ENCODE measurements at places on chromosomes 3 and 15.

- DNase-seq: peak; percentile 40
These were observed 101.8 kb downstream of the BDH1 start for GRCh38 chr3:197454014-197454413.

GRCh38 chr15:72117486-72118016 lies 399 bp downstream of the MYO9A start:
- no peak for DNase-seq

DNA sequence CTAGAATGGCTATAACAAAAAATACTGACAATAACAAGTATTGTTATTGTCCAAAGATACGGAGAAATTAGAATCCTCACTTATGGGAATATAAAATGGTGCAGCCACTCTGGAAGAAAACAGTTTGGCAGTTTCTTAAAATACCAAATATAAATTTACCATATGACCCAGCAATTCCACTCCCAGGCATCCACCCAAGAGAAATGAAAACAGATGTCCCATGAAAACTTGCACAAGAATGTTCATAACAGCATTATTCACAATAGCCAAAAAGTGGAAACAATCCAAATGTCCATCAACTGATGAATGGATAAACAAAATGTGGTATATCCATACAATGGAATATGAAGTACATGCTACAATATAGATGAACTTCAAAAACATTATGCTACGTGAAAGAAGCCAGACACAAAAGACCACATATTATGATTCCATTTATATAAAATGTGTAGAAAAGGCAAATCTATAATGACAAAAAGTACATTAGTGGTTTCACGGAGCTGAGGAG lies 9.4 kb downstream of the AAGAB start:
- no peak for DNase-seq

- DNase-seq: no peak
These were observed 99.6 kb upstream of the RBMS3 start for GRCh38 chr3:29181149-29181780.

DNA sequence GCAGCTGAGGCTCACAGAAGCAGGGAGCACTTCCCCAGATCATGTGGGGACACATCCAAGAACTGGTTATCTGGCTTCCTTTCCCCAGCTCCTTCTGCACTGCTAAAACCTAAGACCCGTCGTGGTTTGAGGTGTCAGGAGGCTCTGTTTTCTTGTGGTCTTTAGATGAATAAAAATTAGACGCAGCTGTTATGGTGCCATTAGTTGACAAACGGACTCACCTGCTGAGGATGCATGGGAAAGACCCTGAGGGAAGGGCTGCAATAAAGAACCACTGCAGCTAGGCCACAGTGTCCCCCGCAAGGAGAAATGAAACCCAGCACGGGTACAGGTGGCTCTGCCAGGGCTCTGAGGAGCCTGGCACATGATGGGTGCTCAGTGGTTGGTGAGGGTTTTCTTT lies 99.4 kb downstream of the IQSEC1 start:
- DNase-seq: no peak

DNA sequence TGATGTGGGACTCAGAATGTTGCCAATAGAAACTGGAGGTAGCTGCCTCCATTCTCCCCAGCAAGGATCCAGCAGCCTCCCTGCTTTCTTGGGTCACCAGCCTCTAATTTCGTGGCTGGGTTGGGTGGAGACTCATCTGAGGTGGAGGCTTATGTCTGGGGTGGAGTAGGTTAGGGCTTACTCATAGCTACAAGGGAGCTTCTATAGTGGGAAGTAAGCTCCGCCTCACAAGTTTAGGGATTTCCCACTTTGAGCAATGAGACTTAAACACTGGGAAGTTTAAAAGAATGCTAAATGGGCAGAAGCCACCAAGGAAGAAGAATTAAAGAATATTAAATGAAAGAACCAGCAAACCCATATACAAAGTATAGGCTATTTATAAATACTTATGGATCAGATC lies 63.8 kb downstream of the GJD2 start:
- DNase-seq: no peak

DNA sequence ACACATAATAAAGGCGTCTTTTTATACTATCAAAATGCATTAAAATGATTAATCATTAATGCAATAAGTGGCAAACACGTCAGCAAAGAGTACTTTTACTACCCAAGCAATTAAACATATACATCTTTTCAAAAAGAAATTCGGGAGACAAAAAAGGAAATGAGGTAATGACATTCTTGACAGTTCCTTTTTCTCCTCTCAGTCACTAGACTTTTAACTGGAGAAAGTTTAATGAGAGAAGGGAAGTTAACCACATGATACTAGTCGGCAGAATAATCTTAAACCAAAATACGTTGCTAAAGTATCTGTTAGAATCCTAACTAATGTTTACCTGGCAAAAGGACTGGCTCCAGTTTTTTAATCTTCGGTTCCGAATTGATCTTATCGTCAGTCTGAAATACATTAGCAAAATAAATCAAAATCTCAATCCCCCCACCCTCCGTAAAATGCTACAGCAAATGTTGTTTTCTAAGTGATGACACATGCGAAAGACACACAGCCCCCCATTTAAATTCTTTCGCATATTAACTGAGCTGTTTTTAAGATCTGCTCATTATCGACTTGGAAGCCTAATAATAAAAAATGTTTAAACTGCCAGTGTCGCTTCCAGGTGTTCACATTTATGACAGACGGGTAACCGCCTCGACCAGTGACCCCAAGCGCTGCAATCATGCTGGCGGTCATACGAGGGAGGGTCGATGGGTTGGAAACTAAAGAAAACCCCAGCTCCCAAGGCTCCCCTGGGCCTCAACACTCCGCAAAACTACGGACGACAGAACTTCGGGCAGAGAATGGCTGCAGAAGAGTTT lies 778 bp downstream of the MTMR10 start:
- no peak for DNase-seq

DNA sequence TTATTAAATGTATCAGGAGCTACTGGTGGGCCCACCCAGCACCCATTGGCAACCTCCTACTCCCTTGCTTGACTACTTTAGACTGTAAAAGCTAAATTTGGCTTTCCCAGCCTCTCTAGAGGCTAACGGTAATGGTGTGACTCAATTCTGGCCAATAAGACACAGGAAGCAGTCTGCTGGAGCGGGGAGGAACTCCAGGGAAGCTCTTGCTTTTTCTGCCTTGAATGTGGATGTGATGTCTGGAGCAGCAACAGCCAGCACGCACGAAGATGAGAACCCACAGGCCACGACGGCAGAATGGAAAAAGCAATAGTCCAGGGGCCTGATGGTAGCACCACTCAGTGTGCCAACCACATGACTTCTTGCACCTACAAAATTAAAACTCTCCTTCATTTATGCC lies 39.9 kb downstream of the RAB6B start:
- no peak for DNase-seq

DNA sequence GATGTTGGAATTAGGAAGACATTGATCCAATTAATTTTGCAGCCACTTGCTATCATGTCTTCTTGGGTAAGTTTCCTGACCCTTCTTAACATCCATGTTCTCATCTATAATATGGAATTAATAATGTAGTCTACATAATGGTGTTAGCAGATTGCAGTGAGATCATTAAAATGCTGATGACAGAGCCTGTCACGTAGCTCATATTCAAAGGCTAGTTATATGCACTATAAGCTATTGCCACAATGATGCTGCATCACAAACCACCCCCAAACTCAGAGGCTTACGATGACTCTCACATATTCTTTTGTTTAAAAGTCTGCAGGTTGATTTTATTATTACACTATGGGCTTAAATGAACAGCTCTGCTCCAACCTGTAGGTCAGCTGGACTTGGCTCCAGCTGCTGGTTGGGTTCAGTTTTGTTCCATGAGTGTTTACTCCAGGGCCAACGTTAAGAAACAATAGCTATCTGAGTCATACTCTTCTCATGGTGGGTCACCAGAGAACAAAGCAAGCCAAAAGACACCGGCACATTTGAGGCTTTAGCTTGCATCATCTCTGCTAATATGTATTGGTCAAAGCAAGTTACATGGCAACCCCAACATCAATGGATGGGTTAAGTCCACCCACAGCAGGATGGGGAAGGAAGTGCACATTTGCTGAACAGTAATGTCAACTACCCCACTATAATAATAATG lies 250.0 kb upstream of the SLCO3A1 start:
- no peak for DNase-seq

DNA sequence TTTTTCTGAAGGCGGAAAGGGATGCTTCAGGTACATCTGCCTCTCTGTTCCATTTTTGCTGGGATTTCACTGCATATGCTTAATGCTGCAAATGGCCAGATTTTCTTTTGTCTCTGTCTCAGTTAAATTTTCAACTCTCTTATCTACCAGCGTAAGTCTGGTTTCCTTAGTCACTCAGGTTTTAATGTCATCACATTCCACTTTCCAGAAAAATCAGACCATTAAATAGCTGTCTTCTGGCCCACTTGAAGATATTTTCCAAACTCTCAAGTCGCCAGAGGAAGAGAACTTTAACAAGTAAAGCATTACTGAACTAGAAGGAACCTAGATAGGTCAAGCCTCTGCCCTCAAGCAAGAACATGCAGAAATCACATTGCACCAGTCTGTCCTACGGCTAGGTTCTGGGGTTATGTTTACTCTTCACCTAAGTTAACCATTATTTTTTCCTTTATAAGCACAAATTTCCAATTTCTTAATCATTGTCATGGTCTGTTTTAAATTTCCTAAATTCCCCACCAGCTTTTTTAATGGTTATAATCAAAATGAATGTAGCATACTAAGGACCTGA lies 26.5 kb downstream of the AVEN start:
- no peak for DNase-seq

DNA sequence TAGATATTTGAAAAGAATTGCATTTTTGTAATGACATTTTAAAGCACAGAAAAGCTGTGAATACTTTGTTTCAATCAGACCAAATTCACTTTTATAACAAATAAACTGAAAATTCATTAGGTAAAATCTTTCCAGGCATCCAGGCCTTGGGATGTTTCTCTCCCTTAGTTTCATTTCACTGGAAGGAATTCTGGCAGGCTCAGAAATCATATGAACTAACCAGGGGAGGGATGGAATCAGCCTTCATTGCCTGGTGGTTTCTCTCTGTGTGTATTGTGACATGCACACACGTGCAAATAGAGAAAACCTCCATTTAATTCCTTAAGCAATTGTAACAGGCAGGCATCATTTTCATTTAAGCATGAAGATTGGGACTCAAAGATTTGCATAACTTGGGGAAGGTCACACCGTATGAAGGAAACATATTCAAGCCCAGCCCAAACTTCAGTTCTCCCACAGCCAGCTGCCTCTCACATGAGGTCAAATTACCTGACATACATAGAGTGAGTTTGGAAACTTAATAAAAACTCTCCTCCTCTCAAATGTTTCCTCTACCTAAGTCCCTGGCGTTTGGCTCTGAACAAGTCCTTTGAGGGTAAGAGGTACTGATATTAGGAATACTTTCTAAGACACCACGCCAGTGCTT lies 376.1 kb upstream of the MCTP2 start:
- no peak for DNase-seq

GRCh38 chr3:4606911-4607310 lies 113.8 kb downstream of the ITPR1 start:
- DNase-seq: no peak

DNA sequence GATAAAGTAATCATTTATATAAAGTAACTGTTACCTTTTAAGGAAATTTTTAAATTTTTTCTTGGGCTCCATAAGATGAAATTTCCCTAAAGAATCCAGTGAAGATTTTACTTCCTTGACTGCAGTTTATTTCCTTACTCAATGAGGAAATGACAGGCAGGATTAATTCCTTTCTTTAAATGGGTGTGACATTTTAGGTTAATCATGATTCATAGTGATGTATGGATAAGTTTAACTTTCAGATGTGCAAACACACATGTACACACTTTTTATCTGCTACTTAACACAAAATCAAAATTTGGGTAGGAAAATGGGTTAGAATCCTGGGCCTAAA lies 11.2 kb upstream of the LEO1 start:
- no peak for DNase-seq

- no peak for DNase-seq
These were observed 183.3 kb downstream of the NR1D2 start for GRCh38 chr3:24128199-24129005.

- no peak for DNase-seq
These were observed 45.0 kb downstream of the CCR1 start for GRCh38 chr3:46162975-46163555.

- no peak for DNase-seq
These were observed 123.5 kb downstream of the UNC13C start for GRCh38 chr15:54101664-54102270.

All from NCI-H1694 treated with DMSO at 0.1 percent for 48 hours (cell line).